ENCODE measurements at places on chromosomes 1 and 21. TPM values are rescaled to one million over a fixed set of nuclear protein-coding genes. Genes with fewer than 3 reads are reported as not detected.

RIMKLA gene
- total RNA-seq: not detected

TEDDM1 gene
- not detected for total RNA-seq

RBBP4 gene
- total RNA-seq: 233 TPM

ANKRD45 gene
- 3.2 TPM for total RNA-seq

KRTAP19-1 gene
- not detected for total RNA-seq

SH2D2A gene
- total RNA-seq: not detected

UBL4B gene
- not detected for total RNA-seq

KCTD3 gene
- 15.6 TPM for total RNA-seq

FNDC7 gene
- total RNA-seq: not detected

PIGR gene
- 0.10 TPM for total RNA-seq

PODN gene
- not detected for total RNA-seq

Measured in M059J (cell line).